ENCODE measurements at places on chromosomes 6 and 20. TPM values are rescaled to one million over a fixed set of nuclear protein-coding genes. Genes with fewer than 3 reads are reported as not detected.

Gene MYMX
- total RNA-seq: not detected

Gene OR12D3
- not detected for total RNA-seq

GRCh38 chr6:50549026-50549425 lies 164.3 kb upstream of the TFAP2D start:
- H3K36me3 ChIP-seq: no peaks in the 10 kb centered on the region
- H3K27ac ChIP-seq: no peak overlapping the region
- no peaks in the 10 kb centered on the region for H3K27me3 ChIP-seq
- no peak for DNase-seq
- H3K4me1 ChIP-seq: no peaks in the 10 kb centered on the region
- no peak overlapping the region for H3K4me3 ChIP-seq

GRCh38 chr20:43159994-43160393 lies 29.7 kb downstream of the PTPRT start:
- no peak overlapping the region for H3K4me3 ChIP-seq
- no peak for DNase-seq
- no peaks in the 10 kb centered on the region for H3K4me1 ChIP-seq
- H3K36me3 ChIP-seq: no peaks in the 10 kb centered on the region
- H3K27ac ChIP-seq: no peak overlapping the region
